Left renal cortex interstitium (tissue), 4 donors: ENCODE measurements at places on chromosomes 12 and 14. TPM values are rescaled to one million over a fixed set of nuclear protein-coding genes. Genes with fewer than 3 reads are reported as not detected.
A peak's percentile ranks its signal among the peaks of the same experiment; 100 is the strongest.

Gene SNRNP35
- polyA plus RNA-seq: 39.1 TPM

Gene PLEKHH1
- 85.5 TPM for polyA plus RNA-seq

Gene RNU4-1
- polyA plus RNA-seq: not detected

Gene CRIP2
- 139 TPM for polyA plus RNA-seq

Gene POLR3B
- polyA plus RNA-seq: 19.2 TPM

Gene LTBR
- polyA plus RNA-seq: 59.3 TPM

GRCh38 chr12:78725033-78725432 lies 139.5 kb upstream of the SYT1 start:
- DNase-seq: no peak

- DNase-seq: no peak
These were observed at the start of gene KRT2 for GRCh38 chr12:52651726-52652261. TSS of gene KRT2 (minus strand) at chr12:52652211. CDS start at chr12:52652142, 69 bp downstream.

DNA sequence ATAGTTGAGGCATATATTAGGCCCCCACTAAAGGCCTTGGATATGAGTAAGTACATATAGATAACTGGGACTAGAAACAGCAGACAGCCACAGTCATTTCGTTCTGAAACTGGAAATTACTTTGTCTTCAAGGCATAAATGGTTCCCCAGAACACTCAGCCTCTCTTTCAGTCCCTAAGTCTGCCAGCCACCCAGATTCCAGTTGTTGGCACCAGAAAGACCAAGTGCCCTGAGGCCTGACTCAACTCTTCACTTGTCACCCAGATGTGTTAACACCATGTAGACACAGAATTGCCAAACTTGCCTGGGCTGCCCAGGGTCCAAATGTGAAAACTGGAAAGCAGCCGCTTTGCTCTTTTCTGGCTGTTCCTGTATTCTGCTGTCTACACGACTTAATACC lies 3.0 kb upstream of the LGALS3 start:
- no peak for DNase-seq

- no peak for DNase-seq
These were observed 50.4 kb downstream of the LRP6 start for GRCh38 chr12:12216349-12217017.

- DNase-seq: no peak
These were observed 207.1 kb downstream of the GALC start for GRCh38 chr14:87785897-87786296.

DNA sequence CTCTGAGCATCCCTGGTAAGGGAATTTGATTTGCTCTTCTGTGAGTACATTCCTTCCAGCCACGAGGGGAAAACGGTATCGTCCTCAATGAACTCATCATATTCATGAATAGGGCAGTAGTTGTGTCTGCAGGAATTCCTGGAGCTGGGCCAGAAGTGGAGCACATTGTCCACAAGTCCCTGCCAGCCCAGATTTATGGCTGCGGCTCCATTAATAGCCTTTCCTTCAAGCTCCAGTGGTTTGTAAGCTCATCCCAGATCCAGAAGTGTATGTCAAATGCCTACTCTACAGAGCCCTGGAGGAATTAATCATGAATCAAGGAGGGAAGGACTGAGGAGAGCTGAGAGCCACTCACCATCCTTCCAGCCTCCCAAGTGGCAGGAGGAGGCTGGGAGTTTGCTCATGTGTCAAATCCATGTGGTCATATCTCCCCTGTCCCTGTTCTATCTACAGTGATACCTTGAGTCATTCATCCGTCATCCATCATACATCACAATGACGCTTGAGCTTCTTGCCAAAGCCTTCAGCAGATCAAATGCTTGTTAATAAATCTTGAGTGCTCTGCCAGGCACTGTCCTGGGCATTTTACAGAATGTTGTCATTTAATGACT lies 65.5 kb downstream of the SVOP start:
- peak; percentile 79 for DNase-seq

DNA sequence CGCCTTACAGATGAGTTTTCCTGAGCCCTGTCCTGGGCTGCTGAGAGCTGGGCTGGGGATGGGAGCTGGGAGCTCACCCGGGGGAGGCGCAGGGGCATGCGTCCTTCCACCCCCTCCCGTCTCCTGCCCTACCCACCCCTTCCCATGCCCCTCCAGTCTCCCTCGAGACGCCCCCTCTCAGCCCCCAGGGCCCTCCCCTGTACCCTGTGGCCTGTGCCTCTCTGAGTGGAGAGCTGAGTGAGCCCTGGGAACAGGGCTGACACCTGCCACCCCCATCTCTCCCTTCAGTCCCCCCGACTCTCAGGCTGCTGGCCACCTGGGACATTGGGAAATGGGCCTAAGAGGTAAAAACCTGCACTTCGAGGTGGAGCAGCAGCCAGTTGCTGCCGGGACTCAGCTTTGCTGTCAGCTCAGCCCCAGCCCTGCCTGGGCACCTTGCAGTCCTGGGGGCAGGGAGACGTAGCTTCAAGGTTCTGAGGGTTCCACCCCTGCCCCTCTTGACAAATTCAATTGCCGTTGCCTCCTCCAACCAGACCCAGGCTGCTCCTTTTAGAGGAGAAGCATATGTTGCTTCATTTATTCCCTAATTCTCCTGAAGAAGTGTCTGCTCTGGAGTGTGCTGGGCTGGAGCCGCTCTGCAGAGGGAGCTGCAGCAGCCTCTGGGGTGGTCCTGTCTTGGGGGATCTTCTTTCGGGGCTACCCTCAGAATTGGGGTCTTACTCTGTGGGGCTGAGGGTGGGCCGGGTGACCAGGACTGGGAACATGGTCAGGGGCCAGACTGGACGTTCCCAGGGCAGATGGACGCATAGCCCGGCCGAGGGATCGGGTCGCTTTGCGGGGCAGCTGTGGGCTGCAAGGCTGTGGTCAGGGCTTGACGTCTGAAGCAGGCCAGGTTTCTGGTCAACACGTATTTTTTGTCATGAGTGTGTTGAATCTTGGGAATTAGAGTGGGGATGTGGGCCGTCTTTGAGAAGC lies 141.4 kb downstream of the ADGRD1 start:
- no peak for DNase-seq

DNA sequence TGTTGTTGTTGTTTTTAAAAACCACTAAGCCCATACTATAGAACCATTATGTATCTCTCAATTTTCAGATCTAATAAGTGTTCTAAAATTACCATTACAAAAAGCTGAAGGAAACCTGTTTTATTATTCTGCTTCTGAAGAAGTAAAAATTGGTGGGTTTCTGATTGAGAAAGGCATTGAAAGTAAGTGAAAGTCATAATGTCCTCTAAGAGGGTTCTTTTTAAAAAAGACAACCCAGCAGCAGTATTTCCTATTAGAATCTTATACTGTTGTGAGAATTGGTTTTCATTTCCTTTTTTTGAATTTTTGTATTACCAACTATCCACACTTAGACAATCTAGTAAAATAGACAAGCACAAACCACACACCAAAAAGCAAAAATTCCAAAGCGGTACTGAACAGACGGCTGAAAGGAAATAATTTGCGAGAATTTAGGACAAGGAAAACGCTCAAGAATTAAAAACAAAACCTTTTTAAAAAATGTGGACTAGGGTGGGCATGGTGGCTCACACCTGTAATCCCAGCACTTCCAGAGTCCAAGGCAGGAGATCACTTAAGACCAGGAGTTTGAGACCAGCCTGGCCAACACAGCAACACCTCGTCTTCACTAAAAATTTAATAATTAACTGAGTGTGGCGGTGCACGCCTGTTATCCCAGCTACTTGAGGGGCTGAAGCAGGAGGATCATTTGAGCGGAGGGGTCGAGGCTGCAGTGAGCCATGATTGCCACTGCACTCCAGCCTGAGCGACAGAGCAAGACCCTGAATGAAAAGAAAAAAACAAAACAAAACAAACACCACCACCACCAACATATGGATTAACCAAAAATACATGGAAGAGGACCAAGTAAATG lies 66.7 kb upstream of the AP4S1 start:
- no peak for DNase-seq

DNA sequence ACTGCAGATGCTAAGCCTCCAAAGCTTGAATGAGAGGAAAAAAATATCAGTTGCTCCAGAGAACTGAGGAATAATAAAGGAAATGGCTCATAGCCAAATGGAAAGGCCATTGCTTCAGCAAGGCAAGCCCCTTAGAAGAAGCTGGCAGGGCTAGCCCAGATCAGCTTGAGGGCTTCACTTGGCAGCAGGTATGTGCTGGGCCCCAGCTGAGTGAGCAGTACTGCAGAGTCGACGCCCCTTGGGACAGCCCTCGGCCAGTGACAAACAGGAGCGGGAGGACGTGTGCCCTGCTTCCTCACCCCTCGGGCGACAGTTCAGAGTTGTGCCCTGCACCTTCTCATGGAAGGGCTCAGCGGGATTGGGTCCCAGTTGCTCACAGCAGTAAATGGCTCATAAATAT lies 1031.2 kb upstream of the TMEM132C start:
- no peak for DNase-seq

DNA sequence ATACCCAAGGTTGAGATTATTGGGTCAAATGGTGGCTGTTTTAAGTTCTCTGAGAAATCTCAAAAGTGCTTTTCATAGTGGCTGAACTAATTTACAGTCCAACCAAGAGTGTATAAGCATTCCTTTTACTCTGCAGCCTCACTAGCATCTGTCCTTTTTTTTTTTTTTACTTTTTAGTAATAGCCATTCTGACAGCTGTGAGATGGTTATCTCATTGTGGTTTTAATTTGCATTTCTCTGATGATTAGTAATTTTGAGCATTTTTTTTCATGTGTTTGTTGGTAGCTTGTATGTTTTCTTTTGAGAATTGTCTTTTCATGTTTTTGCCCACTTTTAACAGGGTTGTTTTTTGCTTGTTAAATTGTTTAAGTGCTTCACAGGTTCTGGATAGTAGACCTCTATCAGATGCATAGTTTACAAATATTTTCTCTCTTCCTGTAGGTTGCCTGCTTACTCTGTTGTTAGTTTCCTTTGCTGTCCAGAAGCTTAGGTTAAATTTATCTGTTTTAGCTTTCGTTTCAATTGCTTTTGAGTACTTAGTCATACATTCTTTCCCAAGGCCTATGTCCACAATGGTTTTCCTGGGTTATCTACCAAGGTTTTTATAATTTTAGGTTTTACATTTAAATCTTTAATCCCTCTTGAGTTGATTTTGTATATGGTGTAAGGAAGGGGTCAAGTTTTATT lies 881.3 kb upstream of the SEL1L start:
- no peak for DNase-seq

- DNase-seq: no peak
These were observed 1.1 kb upstream of the GLT1D1 start for GRCh38 chr12:128852026-128852698.

DNA sequence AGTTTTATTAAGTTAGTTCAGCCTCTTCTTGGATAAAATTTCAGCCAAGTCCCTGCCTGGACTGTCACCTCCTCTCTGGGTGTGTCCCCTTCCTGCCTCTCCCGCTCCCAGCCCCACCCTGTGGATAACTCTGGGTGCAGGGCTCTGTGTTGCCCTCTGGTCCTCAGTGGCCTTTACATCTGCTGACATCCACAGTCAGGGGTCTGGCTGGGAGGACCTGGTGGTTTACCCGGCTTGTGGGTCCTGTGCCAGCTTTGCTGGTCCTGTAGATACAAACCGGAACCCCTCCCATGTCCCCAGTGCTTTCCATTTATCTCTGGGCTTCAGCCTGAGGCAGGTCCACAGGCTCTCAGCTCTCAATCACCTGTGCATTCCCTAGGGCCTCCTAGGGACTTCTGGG lies 28.9 kb upstream of the PLEKHG3 start:
- DNase-seq: no peak

DNA sequence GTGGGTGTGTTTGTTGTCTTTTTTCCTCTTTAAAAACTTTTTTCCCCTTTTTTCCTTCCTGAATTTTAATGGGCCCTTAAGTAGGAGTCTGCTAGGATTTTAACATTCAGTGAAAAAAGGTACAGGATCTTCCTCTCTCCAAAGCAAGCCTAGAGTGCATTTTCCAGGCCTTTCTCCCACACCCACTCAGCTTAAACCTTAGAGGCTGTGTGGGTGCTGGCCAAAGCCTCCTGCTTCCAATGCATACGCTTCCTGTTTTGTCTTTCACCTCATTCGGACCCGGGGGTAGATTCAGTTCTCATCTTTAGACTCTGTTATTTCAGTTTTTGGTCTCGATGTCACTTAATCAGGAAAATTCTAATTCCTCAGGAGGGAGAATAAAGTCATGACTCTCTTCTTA lies 51.2 kb downstream of the TMEM30B start:
- DNase-seq: no peak

DNA sequence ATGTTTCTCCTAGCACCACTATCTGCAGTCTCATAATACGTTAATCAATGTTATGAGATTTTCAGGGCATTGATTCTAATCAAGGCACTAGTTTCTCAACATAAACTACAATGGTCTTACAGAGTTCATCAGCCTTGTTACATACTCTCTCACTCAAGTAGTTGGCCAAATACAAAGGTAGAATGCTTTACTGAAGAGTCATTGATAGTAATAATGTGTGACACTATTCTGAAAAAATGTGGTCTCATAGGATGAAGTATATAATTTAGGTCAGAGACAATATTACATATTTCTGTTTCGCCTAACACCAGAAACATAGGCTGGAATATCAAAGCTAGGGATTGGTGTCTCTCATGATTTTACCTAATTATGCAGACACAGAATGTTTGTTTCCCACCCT lies 35.2 kb upstream of the MDGA2 start:
- DNase-seq: no peak

DNA sequence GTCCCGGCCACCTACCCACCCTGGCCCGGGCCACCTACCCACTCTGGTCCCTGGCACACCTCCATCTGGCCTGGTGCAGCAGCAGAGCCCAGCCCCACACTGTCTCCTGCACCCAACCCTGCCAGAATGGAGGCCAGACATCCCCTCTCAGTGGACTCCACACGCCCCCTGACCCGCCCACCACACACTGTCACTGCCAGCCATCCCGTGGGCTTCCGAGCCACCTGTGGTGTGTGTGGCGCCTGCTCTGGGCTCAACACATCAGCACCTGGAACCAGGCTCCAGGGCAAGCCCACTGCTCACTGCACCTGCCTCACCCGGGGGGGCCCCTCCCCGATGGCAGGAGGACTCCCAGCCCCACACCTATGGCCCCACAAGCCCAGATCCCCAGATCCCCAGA lies 50.5 kb downstream of the FBRSL1 start:
- DNase-seq: no peak

- DNase-seq: peak; percentile 83
These were observed at the start of the genes CBLN3 and KHNYN for GRCh38 chr14:24429395-24430142. TSS of gene CBLN3 (minus strand) at chr14:24429668. CDS start at chr14:24429054, 614 bp downstream. TSS of gene KHNYN (plus strand) at chr14:24429954. CDS start at chr14:24430731, 777 bp downstream.

GRCh38 chr12:807041-807735 lies 54.8 kb downstream of the WNK1 start:
- no peak for DNase-seq

DNA sequence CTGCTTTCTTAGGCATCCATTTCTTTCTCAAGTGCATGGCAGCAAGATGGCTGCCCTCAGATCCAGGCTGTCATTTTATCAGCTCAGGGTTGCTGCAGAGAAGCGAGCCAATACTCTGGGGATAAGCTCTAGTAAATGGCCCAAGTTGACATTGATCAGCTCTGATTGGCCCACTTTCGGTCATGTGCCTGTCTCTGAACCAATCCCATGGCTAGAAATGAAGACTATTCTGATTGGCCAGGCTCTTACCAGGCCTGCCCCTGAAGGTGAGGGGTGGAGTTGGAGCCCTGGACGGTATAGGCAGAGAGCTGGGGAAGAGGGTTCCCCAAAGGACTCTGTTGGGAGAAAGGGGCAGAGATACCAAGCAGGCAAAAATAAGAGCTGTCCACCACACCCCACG lies 41.4 kb downstream of the MYO1H start:
- no peak for DNase-seq
